ENCODE measurements at places on chromosomes 7 and 10.

- no peak for DNase-seq
These were observed 13.6 kb upstream of the PRKAG2 start for GRCh38 chr7:151890355-151891004.

- DNase-seq, result no peak
These were observed 49.7 kb downstream of the TMEM178B start for GRCh38 chr7:141123522-141123921.

DNA sequence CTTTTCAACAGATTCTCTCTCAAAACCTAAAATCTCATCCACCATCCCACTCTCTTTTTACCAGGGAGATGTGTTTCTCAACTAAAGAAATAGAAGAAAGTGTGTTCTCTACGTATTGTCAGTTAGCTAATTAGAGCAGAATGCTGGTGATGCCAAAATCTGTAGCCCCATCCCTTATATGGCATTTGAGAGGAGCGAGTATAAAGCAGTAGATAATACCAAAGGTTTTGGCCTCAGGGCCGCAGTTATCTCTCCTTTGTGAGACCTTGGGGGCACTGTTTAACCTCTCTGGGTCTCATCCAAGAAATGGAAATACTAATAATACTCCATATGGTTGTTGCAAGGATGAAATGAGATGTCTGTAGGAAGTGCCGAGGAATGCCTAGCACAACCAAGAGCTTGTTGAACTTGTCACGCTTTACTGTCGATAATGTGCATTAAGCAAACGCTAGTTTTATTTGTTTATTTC is 456 bp upstream of the DLD start:
- no peak for DNase-seq

- no peak for DNase-seq
These were observed 42.5 kb upstream of the LCOR start for GRCh38 chr10:96789571-96790108.

DNA sequence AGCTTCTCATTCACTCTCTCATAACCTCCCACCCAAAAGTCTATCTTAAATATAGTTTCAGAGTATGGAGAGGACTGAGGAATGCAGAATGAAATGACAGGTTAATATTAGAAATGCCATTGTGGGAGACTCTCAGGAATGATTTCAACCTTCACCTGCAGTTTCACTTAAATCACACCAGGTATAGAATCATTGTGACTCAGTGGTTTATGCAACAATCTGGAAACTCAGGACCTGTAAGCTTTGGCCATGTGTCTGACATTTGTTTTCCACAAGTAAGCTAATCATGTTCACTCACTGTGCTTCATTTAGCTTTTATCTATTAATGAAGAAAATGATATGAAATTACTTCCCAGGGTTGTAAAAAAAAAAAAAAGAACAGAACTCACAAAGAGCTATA is 8.7 kb upstream of the PTPN12 start:
- no peak for DNase-seq

DNA sequence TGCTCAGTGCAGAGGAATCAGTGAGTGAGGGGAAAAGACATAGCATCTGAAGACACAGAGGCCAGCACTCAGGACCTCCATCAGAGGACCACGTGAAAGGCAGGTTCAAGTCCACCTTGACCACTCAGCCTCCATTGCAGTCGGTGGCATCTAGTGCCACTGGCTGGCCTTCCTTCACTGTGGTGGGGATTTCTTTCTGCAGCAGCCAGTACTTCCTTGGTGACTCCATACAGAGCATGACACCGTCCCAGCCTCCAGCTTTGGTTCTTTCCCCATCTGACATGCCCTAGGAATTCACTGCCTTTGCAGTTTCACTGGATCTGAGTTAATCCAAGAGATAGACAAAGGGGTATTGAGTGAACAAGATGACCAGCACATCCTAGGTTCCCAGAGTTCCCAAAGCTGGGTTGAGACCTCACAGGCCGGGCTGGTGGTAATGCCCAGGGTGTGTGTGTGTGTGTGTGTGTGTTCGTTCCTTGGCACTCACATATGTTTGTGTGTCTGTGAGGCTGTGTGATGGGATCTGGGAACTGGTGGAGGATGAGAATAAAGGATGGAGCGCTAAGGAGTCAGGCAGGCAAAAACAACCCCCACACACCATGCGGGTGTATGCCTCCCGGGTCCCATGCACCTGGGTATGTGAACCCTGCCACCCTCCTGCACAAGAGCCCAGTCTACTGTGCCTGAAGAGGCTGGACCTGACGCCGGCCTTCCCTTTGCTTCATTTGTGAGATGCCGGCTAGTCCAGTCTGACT is 57.8 kb downstream of the SYPL1 start:
- no peak for DNase-seq

GRCh38 chr10:28668363-28669226 is 8.7 kb upstream of the BAMBI start:
- DNase-seq, result no peak

- DNase-seq, result no peak
These were observed 330.3 kb upstream of the GHITM start for GRCh38 chr10:83809001-83809400.

DNA sequence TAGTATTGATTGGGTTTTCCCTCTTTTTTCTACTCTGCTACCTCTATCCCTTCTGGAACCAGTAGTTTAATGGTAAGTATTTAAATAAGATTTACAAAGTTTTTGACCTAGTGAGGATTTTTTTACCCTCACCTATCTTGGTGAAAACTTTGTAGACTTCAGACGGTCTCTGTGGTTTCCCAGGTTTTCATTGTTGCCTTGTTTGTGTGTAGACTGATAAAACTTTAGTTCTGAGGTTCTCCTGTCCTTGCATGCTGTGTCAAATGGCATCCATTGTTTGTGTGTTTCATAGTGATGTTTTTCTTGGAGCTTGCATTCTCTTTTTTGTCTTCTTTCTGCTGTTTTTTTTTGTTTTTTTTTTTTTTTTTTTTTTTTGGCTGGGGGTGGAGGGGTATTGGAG is 22.6 kb downstream of the ZNRF2 start:
- no peak for DNase-seq

DNA sequence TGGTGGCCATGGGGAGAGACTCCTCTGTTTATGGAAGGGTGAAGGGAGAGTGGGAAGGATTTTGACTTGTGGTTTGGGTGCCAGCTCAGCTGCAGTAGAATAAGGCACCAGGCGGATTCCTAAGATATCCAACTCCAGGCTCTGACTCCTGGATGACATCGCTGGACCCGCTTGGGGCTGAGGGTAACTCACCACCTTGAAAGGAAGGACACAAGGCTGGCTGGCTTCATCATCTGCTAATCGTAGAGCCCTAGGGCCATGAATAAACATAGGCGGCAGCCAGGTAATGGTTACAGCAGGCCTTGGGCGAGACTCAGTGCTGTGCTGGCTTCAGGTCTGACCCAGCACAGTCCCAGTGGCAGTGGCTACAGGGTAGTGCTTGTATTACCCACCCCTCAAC is 16.7 kb upstream of the LIPK start:
- DNase-seq, result no peak

GRCh38 chr7:104010052-104010909 is 20.8 kb upstream of the RELN start:
- DNase-seq, result no peak

GRCh38 chr7:50304911-50305582 is 531 bp downstream of the IKZF1 start:
- no peak for DNase-seq

DNA sequence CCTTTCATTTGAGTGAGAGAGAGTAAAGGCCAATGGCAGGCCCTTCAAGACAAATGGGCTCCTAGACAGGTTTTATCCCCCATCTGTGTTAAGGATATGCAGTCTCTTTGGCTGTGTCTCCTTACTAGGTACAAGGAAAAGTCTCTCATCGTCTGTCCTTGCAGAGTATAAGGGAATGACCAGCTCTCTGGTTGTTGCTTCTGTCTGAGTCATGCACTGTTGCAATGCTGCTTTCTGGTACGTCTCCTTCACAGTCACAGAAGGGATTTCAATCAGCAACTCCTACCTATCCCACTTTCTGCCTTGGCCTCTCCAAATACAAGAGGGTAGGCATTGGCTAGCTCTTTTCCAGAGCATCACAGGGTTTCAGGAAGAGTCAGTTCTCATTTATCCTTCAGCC is 48.1 kb downstream of the CTTNBP2 start:
- no peak for DNase-seq

GRCh38 chr7:158396982-158397862 is 190.4 kb downstream of the PTPRN2 start:
- DNase-seq, result no peak

DNA sequence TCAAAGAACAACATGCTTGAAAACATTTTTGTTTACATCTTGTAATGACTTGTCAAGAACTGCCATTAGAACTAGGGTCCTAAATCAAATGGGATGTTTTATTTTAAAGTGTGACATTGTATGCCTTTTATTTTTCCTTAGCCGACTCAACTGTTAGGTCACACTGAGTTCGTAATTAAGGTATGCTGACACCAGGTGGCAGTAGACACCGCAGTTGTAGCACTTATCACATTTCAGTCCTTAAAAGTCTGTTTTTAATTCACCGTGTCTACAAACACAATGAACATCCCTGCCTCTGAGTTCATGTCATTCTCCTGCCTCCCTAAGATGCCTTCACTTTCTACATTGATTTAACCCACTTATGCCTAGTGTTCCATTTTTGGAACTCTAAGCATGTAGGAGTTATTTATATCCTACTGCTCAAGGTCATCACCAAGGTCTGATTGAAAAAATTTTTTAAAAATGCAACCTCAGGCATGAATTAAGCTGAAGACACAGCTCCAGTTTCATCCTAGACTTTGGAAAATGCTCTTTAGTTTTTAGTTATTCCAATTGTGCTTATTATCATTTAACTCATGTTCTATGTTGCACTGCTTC is 186.1 kb downstream of the BMPER start:
- no peak for DNase-seq

- no peak for DNase-seq
These were observed 7.1 kb downstream of the CHAT start for GRCh38 chr10:49620841-49621378.

DNA sequence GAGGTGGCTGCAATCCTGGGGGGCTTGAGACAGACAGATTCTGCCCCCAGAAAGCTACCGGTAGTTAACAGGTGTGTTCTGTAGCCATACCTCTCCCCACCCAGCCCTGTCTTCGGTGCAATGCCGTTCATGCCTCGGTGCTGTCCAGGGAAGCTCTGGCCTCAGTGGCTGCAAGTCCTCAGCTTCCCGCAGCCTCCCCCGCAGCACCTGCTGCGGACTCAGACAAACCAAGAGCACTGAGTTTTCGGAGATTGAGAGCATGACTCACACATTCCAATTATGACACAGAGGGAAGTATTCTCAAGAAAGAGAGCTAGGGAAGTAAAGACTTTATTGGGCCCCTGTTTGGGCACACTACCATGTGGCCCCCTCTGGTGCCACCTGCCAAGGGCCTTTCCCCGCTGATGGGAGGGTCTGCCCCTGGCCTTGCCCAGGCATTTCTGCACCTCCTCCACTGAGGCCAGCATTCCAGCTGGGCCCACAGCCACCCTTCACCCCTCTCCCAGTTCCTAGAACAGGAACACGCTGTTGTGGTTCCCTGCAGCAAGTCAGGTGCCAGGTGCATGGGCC is 30.2 kb upstream of the EZH2 start:
- no peak for DNase-seq

GRCh38 chr10:71729161-71729636 is 9.6 kb upstream of the C10orf105 start:
- no peak for DNase-seq

DNA sequence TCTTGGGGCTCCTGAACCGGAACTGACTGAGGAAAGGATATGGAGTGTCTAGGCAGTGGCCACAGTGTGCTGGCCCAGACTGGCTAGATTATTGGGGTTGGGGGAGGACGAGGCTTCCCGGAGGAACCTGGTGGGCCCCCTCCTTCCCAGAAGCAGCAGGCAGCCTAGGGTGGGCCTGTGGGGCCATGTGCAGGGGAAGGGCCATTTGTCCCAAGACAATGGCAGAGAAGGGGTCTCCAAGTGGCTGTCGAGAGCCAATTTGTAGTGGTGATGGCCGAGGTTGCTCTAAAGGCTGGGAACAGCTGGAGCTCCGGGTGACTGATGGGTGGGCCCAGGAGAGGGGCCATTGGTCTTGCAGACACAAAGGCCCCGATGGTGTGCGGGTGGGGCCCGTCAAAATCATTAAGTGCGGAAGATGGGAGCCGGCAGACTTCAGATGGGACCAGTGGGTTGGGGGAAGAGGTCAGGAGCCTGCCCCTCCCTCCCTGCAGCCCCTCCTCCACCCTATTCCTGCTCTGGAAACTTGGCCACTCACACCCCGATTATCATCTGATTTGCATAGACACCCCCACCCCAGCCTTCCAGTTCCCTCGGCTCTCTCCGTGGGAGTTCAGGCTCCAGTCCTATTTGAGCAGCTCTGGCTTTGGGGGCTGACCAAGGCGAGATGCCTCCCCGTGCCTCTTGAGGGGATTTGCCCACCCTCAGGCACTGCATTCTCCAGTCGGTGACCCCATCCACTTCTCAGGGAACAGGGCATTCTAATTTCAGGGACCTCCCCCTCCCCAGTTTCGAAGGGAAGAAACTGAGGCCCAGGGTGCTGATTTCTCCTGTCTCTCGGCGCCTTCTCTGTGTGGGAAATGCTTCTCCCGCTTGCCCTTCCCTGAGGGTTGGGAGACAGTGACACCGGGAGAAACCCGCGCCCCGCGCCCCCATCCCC is 36.0 kb upstream of the PAX2 start:
- no peak for DNase-seq

All from activated CD8-positive, alpha-beta memory T cell treated with anti-CD3 and anti-CD28 coated beads for 4 hours (primary cell).